Activated CD4-positive, alpha-beta T cell treated with anti-CD3 and anti-CD28 coated beads, Interleukin-2, amount 50 U/mL, for 1 hour (primary cell): ENCODE measurements at places on chromosomes 7 and 10.
A peak's percentile ranks its signal among the peaks of the same experiment; 100 is the strongest.

DNA sequence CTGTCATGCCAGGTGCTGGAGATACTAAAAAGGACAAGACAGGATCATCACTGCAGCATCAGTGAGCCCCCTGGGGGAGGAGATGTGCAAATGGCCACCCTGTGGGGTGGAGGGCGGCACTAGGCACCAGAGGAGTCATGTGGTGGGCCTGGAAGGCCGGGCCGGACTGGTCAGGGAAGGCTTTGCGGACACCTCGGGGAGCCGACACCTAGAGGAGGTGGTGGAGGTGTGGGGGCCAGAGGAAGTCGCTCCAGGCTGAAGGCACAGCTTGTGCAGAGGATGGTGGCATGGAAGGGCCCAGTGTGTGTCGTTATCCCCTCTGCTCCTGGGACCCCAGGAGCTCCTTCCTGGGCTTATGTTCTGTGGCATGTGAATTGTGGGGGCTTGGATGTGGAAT, 437.7 kb downstream of the RPS24 start:
- no peak for DNase-seq

DNA sequence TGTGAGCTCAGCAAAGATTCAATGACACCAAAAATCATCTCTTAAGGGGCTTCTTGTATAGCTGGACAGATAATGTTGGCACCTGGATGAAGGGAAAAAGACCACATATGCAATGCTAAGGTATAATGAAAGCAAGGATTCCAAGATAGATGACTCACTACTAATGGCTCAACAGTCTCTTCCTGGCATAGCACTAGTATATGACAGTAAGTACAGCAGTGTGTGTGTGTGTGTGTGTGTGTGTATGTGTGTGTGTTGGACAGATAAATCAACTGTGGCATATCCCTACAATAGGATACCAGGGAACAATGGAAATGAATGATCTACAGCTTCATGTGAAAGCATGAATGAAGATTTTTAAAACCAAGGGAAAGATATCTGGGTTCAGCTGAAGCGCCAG, 257.1 kb downstream of the SFMBT2 start:
- DNase-seq: no peak

DNA sequence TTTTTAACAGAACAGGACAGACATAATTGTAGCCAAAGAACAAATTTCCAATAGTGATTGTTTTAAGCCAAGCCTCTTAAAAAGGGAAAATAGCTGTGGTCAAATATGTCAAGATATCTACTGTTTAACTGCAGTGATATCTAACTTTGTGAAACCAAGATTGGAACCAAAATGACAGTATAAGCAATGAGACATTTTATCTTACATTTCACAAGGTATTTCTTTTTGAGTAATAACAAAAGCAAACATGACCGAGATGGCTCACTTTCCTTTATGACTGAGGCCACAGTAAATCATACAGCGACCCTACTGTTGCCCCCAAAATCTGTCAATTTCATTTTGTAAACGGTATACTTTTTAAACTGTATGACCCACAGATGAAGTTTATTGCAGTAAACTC, 215.8 kb downstream of the MLLT10 start:
- no peak for DNase-seq

DNA sequence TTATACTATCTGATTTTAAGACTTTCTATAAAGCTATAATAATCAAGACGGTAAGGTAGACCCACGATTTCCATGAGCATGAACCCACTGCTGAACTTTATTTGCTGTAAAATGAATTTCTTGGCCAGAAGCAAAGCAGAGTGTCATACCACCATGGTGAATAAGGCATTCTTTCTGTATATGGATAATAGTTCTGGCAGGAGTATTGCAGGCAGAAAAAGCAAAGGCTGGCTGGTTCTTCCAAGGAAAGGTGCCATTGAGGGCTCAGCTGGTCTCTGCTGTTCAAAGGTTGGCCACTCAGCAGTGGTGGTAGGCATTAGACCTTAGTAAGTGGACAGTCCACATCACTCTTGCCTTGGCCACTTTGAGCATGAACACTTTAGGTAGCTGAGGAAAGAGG, 104.1 kb upstream of the KCNMA1 start:
- DNase-seq: no peak

DNA sequence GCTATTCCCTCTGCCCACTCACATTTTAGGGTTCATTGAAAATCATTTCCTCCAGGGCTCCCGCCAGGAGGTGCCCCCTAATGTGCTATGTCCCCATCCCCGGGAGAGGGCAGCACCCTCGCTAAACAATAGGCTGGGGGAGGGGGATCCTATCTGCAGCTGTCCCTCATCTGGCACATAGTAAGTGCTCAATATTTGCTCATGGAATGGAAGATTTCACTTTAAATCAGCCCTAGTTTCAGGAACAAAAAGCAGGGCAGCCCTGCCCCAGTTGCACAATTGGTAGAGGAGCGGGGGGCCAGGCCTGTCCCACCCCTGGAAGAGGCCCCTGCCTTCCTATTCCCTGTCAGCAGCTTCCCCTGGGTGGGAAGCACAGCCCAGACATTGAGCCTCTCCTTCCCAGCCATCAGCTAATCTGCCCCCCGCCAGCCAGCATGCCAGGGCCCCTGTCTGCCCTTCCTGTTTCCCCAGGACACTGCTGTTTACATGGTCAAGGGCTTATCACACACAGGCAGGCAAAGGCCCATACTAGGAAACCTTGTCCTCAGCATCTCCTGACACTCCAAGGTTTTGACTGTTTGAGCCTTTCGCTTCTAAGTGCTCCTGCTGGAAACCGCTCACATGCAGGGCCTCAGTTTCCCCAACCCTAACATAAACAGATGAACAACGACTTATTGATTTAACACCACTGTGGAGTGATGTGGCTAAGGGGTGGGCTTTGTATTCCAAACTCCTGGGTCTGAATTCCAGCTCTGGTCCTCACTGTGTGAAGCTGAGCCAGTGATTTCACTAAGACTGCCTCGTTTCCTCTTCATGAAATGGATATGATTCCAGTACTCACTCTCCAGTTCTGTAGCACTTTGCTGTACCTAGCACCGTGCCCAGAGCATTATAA, 130.7 kb upstream of the ZMIZ1 start:
- DNase-seq: no peak

DNA sequence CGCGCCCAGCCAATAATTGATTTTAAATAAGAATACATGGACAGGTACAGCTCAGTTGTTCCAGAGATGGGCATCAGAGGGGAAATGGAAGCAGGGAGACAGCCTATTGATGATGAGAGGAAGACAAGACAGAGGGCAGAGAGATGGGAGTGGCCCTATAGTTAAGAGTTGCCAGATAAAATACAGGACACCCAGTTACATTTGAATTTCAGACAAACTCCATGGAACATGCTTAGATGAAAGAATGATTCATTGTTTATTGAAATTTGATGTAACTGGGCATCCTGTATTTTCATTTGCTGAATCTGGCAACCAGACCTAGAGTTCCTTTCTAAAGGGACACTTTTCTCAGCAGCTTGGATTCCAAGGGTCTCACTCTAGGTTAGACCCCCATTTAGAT, 341.1 kb downstream of the FRMD4A start:
- DNase-seq: no peak

GRCh38 chr7:155848691-155849669, 36.7 kb upstream of the SHH start:
- DNase-seq: no peak

DNA sequence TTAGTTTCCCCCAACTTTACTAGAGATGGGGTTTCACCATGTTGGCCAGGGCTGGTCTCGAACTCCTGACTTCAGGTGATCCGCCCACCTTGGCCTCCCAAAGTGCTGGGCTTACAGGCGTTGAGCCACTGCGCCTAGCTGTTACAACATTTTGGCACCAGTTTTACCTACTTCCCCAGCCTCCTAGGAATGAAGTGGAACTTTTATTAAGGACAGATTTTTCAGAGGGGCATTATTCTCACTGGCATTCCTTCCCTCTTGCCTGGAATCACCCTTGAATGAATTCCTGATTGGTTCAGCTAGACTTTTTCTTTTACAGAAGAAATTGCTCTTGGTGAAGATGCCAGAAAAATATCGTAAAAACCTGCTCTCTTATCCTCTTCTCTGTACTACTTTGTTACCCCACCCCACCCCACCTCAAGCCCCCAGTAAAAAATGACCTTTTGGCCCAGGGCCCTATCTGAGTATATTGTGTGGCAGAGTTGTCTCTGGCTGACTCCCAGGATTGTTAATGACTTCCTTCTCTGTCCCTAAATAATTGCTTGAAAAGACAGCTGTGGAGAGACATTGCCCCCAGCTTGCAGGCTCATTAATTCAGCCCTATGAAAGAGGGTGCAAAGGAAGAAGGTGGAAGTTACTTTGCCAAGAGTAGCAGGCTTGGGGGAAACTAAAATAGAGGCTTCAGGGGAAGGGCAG, 189.6 kb downstream of the AUTS2 start:
- no peak for DNase-seq

- no peak for DNase-seq
Measured at GRCh38 chr10:28928484-28928883, 251.2 kb downstream of the BAMBI start.

GRCh38 chr7:44431091-44431608, 59.3 kb downstream of the NUDCD3 start:
- peak; percentile 18 for DNase-seq

DNA sequence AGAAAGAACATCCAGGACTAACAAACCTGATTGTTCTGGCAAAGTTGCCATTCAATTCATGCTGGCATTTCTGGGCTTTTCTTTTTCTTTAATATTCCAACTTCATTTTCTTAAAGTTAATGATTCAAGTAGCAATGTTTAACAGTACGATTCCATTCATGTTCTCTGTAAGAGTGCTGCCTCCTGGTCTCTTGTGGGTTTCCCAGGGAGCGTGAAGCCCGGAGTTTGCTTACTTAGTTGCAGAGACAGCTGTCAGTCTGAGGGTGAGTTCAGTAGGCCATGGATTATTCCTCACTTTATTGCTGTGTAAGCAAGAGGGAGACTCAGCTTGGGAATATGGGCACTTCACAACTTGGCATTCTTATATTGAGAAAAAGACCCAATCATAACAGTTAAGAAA, 142.2 kb downstream of the TWIST1 start:
- no peak for DNase-seq
